ENCODE measurements at places on chromosomes 1 and 21. TPM values are rescaled to one million over a fixed set of nuclear protein-coding genes. Genes with fewer than 3 reads are reported as not detected.
A peak's percentile ranks its signal among the peaks of the same experiment; 100 is the strongest.

- no peak for DNase-seq
These were observed 15.7 kb downstream of the AVPR1B start for GRCh38 chr1:206101351-206102045.

GRCh38 chr1:184199438-184200085, 148.0 kb downstream of the TSEN15 start:
- DNase-seq: no peak

- DNase-seq: no peak
These were observed 22.6 kb upstream of the KCNQ4 start for GRCh38 chr1:40760984-40761383.

- no peak for DNase-seq
These were observed 128.4 kb upstream of the NGF start for GRCh38 chr1:115466433-115466832.

DNA sequence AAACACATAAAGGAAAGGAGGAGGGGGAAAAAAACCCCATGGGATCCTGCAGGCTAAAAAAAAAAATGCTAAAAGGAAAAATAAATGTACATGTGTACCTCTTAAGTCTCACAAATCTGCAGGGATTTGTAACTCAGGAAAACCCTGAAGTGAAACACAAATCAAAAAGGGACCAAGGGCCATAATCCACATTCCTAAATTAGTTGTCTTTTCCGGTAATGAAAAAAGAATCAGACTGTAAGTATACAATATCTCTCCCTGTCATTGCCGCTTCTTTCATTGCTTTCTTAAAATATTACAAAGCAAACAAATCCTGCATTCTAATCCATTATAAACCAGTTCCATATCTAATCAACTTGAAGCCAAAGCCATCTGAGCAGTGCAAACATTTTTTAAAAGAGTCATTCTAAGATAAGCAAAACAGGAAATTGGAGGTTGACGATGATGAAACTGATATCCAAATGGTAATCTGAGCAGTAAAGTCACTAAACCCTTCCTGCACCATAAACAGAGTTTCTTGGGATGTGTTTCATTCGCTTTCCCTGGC, 58.7 kb upstream of the SIM2 start:
- DNase-seq: no peak

- peak; percentile 31 for DNase-seq
These were observed 45.1 kb downstream of the WNT9A start for GRCh38 chr1:227902641-227902990.

DNA sequence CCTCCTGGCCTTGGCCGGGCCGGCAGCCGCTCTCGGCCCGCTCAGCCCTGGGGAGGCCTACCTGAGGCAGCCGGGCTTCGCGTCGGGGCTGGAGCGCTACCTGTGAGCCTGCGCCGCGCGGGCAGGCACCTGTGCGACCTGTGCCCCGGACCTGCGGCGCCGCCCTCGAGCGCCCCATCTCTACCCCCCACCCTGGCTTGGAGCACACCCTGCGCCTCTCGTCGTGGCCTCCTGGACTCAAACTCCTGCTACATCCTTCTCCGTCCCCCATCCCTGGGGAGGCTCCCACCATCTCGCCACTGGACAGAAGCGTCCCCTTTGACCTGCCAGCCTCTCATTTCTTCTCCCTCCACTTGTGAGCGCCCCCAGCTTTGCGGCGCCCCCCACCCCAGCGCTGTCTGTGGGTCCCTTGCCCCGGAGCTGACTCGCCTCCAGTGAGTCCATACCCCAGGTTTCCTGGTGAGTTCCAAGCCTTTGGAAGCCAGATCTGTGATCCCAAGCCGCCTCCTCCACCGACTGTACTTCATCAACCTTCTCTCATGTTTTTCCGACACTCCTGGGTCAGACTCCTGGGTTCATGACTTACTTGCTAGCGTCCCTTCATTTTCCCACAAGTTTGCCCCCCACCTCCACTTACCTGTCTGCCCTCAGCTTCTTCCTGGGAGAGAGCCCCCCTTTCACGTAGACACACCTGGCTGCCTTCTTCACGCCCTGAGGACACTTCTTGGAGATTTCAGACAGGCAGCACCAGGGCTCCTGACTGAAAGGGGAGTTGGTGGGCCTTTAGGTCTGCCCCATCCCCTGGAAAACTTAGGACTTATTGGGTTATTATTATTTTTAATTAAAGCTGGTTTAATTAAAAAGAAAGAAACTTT, 1.3 kb downstream of the FOXE3 start:
- DNase-seq: no peak

DNA sequence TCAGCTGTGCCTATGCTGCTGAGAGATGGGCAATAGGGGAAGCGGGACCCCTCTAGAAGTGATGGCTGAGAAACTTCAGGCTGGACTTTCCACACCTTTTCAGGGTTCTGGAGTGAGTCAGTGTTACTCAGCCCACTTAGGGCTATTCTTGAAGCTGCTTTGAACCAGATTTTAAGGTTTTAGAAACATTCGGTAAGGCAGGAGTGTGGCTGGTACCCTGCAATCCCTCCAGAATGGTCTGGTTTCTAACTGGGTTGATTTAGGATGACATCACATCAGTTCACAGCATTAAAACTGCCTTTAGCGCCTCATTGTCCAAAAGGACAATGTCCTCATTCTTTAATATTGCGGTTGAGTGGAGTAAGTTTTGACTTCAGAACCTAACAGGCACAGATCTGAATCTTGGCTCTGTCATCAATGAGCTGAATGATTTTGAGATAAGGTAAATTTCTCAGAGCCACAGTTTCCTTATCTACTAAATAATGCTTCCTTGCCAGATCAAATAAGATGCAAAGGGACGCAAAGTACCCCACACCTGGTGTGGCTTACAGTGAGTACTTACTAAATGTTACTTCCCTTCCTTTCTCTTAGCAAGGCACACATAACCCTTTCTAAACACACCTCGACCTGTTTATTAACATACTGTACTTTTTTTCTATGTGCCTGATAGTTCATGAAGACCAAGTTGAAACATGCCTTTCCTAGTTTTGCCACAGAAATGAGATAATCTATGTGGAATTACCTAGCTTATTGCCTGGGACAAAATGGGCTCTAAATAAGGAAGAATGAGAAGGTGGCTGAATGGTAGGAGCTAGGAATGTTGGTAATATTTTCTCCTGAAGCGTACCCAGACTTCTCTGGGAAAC, 209.8 kb downstream of the ROR1 start:
- no peak for DNase-seq

DNA sequence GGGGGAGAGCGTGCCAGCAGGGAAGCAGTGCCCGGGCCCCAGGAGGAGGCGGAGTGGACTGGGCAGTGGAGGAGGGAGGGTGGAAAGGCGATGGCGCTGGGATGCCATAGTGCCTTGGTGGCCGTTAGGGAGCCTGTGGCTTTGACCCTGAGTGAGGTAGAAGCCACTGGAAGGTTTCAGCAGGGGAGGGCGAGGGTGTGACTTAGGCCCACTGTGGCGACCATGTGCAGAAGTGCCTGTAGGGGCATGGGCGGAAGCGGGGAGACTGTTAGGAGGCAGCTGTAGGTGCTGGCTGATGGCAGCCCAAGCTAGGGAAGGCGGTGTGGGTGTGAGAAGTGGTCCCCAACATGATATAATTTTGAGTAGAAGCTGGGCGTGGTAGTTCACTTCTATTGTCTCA, 28.2 kb downstream of the LHX4 start:
- DNase-seq: peak; percentile 23

- no peak for DNase-seq
These were observed 19.3 kb downstream of the ITPKB start for GRCh38 chr1:226719596-226720387.

- DNase-seq: no peak
These were observed 34.1 kb upstream of the RGL1 start for GRCh38 chr1:183770816-183771128.

GRCh38 chr1:12083766-12084165, 20.7 kb downstream of the TNFRSF8 start:
- no peak for DNase-seq

GRCh38 chr1:46621930-46622329, 5.3 kb upstream of the MOB3C start:
- no peak for DNase-seq

The OR14K1 gene
- total RNA-seq: not detected

The MYOG gene
- total RNA-seq: 42.9 TPM

The OR2T2 gene
- not detected for total RNA-seq

The AZIN2 gene
- 1.2 TPM for total RNA-seq
